ENCODE measurements at places on chromosomes 7 and 10.

DNA sequence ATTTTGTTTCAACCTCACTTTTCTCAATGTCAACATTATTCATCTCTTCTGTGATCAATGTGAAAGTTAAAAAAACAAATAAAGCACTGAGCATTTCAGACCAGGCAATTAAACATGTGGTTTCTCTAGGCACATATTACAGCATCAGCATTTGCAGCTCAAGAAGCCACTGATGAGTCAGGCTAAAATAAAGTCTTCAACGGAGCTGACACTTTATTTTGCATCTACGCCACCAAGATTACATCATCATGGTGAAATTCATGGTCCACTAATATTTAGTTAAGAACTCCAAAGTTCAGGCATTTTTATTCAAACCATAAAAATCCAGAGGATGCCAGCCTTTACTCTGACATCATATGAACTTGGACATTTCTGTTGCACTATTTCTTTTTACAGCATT lies 33.0 kb downstream of the MAGI2 start:
- no peak for DNase-seq

DNA sequence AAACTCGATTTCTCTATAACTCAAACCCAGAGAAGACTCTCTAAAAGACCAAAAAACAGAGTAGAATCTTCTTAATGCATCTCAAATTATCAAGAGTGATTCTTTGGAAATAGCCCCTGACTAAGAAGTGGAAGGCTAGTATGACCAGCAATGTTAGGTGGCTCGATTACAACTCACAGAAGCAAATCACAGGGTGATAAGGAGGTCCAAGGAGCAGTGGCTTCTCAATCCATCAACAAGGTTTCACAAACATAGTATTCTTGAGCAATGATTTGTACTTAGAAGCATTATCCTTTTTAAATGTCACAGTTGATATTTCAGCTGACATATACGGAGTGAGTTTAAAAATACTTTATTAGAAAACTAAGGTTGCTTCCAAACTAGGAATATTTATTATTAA lies 127.7 kb downstream of the CNOT4 start:
- DNase-seq, result no peak

DNA sequence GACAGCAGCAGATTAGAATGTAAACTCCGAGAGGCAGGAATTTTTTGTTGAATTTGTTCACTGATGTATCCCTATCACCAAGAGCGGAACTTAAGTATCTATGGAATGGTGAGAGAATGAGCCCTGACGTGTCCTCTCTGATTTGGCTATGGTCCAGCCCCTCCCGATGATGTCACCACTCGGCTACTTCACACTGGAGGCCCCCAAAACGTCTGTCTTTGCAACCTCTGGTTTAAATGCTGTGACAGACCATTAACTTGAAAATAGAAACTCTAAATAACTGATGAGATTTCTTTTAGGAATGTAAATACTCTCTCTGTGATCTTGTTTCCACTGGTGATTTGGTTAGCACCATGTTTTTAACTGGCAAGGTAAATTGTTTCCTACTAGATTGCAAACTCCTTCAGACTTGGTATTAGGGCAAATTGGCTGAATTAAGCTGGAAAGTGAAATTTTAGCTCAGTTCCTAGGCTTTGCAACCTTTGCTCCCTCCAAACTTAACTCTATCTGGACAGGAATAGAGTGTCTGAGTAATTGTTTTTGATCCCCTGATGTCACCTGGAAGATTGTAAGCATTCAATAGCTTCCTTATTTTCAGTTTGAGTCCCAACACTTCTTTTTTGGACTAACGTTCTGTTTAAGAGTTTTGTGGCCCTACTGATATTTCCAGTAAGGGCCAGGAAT lies 19.1 kb downstream of the SLC16A12 start:
- DNase-seq, result no peak

DNA sequence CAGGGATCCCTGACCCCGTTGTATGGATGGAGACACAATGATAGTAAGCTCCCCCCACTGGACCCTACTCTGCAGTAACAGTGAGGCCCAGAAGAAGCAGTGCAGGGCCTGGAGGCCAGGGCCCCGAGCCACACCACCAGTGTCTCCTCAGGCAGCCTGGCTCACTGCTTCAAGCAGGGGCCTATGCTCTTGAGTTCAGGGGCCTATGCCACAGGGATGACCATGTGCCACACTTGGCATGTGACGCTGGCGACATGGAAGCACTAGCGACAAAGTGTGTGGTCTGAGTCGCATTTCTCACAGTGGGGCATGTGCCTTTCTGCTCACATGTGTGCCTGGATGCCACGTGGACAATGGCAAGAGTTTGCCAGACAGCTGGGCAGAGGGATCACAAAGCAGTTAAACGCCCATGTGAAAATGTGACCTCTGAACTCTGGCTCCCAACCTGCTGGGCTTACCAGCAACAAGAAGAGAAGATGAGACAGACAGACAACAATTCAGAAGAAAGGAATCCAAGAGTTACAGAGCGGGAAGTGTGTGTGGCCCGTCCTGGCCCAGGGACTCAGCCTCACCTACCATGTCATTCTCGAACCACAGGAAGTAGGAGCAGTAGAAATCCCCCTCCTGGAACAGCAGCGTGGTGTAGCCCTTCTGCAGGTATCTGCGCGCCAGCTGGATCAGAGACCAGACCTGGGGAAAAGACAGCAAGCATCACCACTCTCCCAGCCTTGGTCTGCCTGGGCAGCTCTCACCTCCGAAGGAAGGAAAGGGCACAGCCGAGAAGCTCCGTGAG lies 4.7 kb upstream of the PYROXD2 start:
- DNase-seq, result no peak

DNA sequence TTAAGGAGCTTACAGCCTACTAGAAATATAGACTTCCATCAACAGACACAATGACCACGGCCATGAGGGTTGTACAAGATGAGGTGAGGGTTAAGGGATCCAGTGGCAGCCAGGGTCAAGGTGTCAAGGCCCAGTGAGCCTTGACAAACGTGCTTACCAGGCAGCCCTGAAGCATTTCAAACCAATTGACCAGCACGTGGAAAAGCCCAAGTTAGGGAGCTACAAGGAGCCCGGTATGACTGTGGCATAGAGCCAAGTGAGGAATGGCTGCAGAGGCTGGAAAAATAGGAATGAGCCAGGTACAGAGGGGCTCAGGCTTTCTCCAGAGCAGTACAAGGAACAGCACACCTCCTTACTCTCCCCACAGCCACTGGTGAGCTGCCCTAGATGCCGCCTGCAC lies 12.7 kb downstream of the AFAP1L2 start:
- no peak for DNase-seq
